Retinal pigment epithelial cell (primary cell): ENCODE measurements at places on chromosomes 2 and 18.

DNA sequence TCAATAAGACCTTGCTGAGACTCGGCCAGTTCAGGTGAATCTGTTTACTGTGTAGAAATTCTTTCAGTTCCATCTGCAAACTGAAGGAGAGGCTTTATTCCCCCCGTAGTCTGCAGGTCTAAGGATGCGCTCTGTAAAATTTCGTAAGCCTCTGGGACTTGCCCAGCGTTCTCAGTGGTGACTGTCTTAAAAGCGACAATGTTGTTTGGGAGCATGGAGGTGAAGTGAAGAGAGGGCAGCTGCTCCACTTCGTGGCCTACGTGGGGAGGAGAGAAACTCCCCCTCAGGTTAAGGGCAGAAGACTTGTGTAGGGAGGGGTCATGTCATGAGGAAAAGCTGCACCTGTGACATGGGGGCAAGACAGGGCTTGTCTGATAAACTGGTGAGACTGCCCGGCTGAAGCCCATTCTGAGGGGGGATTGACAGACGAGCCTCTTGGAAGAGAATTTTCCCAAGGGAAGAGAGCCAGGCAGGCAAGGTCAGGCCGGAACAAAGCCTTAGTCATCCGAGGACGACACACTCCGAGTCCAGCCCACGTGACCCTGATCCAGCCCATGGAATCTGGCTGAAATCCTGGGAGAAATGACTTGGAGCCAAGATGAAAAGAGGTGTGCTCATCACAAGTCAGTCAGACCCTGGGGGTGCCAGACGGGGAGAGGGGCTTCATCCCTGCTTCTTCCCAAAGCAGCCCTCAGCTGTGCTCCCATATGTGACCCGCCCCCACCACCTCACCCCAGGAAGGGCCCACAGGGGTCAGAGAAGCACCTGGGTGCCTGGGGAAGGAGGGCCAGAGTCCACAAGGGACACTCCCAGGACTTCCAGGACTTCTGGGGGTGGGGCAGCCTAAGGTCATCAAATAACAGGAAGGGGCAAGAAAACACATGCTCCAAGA, 88.5 kb upstream of the SH3BP4 start:
- peak; percentile 35 for DNase-seq

- DNase-seq = no peak
These were observed 260.3 kb downstream of the SATB2 start for GRCh38 chr2:199197448-199197847.

GRCh38 chr2:225842939-225843338, 443.4 kb downstream of the NYAP2 start:
- no peak for DNase-seq

GRCh38 chr2:43421194-43421593, 174.6 kb downstream of the THADA start:
- no peak for DNase-seq

DNA sequence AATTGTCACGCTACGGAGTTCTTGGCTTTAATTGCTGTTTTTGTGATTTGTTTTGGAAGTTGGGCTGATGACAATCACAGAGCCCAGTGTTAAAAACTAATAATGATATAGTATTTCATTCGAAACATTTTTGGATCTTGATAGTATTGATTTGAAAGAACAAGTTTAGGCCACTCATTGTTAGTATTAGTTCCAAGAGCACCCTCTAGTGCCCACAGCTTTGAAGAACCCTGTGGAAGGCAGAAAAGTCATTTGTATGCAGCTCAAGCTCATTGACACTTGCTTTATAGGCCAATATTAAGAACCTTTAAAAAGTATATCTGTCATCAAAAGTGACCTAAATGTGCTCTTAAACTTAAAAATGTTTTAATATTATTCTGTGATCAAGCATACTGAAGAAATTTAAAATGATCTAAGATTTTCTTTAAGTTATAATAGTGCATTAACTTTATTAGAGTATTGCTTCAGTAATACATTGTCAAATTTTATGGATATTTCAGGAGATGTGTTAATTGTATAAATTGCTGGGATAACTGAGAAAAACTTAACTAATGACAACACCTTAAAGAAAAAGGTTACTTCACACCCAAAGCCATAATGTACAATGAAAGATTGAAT, 191.0 kb downstream of the GRB14 start:
- peak; percentile 21 for DNase-seq

DNA sequence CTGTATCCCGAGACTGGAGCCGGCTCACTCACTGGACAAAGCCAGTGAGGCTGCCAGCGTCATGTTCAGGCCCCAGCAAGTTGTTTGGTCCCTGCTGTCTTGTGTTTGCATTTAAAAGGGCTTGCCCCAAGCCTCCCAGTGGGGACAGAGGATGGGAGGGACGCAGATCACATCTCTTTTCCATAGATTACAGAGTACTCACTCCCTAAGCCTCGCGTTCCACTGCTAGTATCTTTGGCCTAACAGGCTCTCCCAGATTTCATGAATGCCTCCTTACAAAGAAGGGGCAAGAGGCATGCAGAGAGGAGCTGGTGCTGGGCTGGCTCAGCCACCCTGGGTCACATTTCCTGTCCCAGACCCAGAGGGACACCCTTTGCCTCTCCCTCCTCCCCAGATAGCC, 59.1 kb downstream of the CMPK2 start:
- no peak for DNase-seq

DNA sequence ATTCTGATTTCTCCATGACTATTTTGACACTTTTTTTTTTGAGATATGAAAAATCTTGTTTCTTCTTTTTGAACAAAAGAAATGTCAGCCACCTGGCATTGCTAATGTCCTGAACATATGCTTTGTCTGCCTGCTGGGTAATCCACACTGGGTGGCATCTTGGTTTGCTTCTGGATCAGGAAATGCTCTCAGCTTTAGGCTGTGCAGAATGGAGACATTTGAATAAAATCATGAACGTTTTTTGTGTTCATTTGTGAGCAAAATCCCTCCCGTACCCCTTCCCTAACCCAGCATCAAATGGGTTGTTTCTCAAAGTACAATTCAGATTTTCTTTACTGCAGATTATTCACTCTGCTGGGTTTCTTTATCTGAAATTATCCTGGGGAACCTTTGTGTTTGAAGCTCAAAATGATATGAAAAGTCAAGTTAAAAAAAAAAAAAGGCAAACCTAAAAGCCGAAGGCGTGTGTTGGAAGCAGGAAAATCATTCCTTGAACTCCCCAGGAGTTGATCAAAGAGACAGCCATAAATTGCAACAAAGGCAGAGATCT, 53.4 kb upstream of the KLF7 start:
- no peak for DNase-seq

DNA sequence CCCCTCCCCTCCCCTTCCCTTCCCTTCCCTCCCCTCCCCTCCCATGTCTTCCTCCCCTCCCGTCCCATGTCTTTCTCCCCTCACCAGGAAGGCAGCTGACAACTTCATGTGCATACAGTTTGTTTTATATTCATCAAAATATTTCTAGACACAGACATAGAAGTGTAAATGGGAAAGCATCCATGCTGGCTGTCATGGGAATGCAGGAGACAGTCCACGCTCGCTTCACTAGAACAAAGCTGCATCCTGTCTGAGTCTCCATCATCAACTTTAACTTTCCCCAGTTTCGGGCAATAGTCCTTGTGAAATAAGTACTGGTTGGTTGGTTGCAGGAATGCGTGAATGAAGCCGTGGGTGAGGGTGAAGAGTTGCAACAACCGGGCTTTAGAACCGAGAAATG, 226.9 kb downstream of the DCDC2C start:
- DNase-seq = no peak

DNA sequence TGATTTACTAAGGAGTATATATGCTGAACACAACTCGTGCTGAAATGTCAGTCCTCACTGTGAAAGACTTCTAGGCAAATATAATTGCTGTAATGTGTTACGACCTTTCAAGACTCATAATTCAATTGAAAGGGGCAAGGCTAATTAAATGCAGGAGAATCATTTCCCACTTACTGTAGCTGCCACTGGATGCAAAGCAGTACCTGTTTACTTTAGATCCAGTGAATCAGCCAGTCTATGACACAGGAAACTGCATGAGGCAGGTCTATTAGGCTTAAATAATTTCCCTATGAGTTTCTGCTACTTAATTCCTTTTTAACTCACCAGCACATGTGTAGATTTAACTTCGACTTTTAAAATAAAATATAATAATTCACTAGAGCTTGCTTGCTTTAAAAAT, 125.6 kb downstream of the CTNNA2 start:
- DNase-seq = no peak

DNA sequence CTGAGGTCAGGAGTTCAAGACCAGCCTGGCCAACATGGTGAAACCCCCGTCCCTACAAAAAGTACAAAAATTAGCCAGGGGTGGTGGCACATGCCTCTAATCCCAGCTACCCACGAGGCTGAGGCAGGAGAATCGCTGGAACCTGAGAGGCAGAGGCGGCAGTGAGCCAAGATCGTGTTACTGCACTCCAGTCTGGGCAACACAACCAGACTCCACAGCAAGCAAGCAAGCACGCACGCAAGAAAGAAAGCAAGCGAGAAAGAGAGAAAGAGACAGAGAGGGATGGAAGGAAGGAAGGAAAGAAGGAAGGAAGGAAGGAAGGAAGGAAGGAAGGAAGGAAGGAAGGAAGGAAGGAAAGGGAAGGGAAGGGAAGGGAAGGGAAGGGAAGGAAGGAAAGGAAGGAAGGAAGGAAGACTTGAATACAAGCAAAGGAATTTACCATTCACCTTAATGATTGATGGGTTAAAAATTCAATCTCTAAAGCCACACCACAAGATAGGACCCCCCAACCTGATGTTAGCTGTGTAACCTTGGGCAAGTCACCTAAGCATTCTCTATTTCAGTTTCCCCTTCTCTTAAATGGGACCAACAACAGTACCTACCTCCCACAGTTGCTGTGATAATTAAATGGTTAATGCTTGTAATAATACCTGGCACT, 181.7 kb downstream of the ATAD2B start:
- no peak for DNase-seq

GRCh38 chr2:223943135-223943534, 2.0 kb downstream of the WDFY1 start:
- DNase-seq = no peak

- DNase-seq = no peak
These were observed 107.2 kb downstream of the GALNT1 start for GRCh38 chr18:35688757-35689156.

DNA sequence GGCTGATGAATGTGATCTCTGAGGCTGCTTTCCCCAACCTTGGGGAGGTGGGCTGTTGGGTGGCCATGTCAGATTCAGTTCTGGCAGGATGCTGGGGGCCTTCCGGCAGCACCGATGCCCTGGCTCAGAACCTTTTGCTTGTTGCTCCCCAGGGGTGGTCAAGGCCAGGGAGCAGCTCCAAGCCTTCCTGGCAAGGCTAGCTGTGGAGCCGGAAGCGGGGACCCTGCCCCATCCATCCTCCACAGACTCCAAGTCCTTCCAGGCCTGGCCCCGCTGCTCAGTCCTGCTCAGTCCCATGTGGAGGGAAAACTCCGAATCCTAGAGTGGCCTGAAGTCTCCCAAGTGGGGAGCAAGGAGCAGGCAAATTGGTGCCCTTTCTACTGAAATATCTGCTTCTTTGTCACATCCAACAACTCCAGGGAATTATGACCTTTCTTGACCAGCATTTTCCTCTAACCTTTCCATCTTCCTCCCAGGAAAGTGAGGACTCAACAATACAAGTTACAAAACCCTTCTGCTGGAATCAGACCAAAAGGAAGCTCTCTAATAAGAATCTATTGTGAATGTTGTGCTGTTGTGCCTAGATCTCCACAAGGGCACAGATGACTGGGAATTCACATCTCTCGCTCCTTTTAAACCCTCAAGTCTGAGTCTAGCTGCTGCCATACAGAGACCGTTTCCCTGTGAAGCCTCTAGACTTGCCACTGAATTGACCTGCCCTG, 134.0 kb downstream of the MCFD2 start:
- no peak for DNase-seq

DNA sequence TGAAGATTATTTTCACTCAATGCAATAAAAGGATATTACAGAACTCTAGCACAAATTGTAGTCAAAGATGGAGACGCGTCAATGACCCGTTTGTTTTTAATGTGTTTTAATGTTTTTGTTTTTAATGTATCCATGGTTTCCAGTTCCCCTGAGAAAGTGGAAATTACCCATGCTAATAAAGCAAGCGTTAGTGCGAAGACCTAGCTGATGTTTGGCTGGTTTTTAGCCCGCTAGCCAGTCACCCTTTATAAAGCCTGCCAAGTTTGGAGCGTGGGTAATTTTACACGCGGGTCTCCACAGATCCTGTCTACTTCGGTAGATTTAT, 430 bp upstream of the CHMP1B start:
- peak; percentile 43 for DNase-seq

DNA sequence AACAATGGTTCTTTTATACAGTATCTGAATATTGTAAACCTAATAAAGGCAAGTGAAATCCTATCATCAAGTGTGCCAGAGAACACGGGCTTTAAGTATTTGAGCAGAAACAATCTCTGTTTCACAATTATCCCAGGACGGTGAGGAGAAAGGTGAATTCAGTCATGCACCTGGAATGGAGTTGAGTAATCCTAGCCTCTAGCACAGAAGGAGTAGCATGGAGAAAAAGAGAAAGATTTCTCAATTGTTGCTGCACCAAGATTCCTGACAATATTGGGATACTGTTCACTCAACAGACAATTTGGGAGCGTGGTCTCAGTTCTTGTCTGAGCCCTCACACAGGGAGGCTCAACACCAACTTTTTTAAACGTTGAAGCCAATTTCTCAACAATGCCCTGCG, 510.6 kb downstream of the SOX11 start:
- DNase-seq = no peak

DNA sequence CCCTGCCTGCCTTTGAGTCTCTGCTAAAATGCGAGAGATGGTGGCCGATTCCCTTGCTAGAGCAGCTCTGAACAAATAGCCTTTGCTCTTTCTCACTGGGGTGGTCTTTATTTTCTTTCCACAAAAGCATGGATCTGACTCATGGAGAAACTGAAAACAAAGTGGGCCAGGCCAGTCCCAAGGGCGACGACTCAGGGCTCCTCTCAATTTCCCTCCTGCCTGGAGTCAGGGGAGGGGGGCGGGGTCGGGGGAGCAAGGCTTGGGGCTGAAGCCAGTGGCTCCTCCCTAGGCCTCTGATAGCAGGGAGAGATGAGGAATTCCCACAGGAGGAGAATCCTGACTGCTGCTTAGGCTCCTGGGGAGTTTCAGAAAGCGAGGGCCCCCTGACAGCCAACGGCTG, 17.1 kb upstream of the IL1R2 start:
- no peak for DNase-seq

GRCh38 chr2:113162173-113162572, 11.6 kb upstream of the PSD4 start:
- DNase-seq = no peak

- no peak for DNase-seq
These were observed 12.2 kb upstream of the CAB39 start for GRCh38 chr2:230700447-230700846.

GRCh38 chr2:83633423-83633822, 825.7 kb downstream of the SUCLG1 start:
- DNase-seq = no peak

- no peak for DNase-seq
These were observed 179.7 kb upstream of the ACVR2A start for GRCh38 chr2:147665105-147665504.
